GM23338 (cell line): ENCODE measurements at places on chromosomes 3 and 15. TPM values are rescaled to one million over a fixed set of nuclear protein-coding genes. Genes with fewer than 3 reads are reported as not detected.

DNA sequence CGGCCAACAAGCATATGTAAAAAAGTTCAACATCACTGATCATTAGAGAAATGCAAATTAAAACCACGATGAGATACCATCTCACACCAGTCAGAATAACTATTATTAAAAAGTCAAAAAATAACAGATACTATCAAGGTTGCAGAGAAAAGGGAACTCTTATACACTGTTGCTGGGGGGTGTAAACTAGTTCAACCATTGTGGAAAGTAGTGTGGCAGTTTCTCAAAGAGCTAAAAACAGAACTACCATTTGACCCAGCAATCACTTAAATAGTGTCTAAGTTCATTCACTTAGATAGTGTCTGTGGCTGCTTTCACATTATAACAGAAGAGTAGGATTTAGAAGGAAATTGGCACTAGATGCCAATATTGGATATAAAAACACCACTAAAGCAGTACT is 49.7 kb downstream of the CGGBP1 start:
- DNase-seq: no peak

DNA sequence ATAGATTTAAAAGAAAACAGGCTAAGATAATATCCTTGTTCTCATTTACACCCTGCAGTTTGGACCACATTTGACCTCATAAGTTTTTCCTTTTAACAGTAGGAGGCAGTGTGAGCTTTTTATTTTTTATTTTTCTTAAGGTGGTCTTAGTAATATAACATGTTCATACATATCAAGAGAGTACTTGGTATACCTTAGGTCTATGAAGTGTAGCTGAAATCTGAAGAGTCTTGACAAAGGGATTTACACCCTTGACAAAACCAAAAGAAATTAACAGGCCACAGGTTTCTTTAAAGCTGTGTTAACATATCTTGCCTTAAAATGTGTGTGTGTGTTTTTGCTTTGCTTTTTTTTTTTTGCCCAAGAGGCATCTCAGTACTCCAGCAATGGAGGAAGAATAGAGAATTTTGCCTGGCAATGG is 3.2 kb downstream of the RAP2B start:
- peak; percentile 13 for DNase-seq

DNA sequence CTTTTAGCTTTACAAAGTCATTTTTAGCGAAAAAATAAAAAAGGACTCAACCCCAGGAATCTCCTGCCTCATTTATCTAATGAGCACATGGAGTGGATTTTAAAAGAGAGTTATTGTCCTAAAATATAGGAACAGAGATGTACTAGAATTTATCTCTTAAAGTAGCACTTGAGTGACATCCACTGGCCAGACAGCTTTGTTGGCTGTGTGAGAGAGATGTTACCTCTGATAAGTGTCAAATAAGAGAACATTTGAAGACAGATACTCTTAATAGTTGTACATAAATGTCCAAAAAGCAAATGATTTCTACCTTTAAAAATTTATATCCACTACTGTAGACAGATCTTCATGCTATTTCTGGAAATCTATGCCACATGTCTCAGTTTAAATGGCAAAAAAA is 12.3 kb upstream of the MFSD1 start:
- DNase-seq: no peak

LRRC58 gene
- total RNA-seq: 23.8 and 25.6 TPM in 2 replicates

- no peak for DNase-seq
Observed at GRCh38 chr3:188904670-188905069, 267.1 kb upstream of the TPRG1 start.

ZNF385D gene
- 2.4 and 2.7 TPM in 2 replicates for total RNA-seq

VILL gene
- total RNA-seq: 4.2 and 9.8 TPM in 2 replicates

DNA sequence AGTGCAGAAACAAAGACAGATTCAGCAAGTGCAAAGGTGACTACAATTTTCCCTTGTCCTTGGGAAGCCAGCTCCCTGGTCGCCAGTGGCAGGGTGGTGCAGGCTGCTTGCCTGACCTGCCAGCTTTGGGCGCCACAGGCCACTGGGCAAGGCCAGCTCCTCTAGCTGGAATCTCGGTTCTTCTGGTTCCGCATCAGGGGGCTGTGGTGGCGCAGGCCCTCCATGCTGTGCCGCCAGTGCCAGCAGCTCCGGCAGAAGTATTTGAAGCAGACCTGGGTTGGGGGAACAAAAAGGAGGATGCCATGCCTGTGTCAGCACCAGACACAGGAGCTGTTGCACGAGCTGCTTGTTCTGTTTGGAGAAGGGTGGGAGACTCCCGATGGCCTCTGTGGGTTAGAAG is 4.2 kb upstream of the RPS17 start:
- no peak for DNase-seq

DNA sequence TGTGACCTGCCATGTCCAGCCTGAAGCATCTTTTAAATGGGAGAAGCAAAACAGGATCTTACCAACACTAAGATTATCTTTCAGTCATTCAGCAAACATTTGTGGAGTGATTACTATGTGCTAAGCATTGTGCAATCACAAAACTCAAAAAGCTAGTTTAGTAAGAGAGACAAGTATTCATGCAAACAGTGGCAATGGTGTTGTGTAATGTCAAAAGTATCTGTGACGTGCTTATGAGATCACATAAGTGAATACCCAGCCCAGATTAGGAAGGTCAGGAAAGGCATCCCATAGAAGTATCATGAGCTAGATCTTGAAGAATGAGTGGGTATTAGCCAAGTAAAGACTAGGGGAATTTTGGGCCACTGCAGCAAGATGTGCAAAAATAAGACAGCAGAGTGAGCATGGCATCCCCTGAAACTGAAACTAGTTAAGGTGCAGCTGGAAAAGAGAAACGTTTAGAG is 32.1 kb downstream of the SEC62 start:
- DNase-seq: no peak

C3orf85 gene
- total RNA-seq: not detected in 2 replicates

DNA sequence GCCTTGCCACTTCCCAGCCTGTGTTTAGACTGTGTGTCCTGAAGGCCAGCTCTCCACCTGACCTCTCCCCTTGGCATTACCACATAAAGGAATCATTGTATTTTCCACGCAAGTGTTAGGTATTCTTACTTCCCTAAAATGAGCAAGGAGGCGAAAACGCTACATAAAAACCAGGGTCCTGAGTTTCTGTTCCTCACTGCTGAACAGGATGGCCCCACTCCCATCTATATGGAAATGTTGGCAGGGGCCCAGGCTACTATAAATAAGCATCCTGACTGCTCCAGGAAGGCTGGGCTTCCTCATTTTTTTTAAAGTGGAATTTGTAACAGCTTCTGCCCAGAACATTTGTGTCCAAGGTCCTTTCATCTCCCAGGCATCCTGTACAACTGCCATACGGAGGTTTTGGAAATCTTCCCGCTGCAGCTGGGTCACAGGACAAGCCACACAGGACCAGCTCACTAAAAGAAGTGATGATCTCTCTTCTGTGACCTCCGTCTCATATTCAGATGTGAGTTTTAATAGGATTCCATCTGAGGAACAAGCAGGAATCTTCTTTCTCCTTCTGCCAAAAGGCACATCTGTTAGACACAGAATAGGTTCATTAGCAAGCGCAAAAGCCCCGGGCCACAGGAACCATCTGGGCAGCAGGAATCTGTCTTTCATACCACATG is 56.4 kb upstream of the LIMD1 start:
- DNase-seq: no peak

ECE2 gene
- 0.24 TPM in 1 of 2 replicates, not detected in the other for total RNA-seq

DNA sequence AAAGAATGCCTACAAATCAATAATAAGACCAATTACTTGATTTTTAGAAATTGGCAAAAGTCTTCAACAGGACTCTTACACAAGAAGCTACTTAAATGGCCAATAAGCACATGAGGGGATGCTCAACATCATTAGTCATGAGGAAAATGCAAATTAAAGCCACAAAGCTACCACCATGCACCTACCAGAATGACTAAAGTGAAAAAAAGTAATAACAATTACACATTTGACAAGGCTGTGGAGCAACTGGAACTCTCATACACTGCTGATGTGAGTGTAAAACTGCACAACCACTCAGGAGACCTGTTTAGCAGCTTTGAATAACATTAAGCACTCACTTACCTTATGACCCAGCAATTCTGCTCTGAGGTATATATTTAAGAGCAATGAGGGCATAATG is 68.4 kb downstream of the PPCDC start:
- DNase-seq: no peak

C15orf39 gene
- 48.5 and 54.1 TPM in 2 replicates for total RNA-seq

GRCh38 chr3:23075496-23075895 is 127.6 kb upstream of the UBE2E2 start:
- DNase-seq: no peak

- DNase-seq: no peak
Observed at GRCh38 chr3:39098473-39099000, 8.9 kb downstream of the GORASP1 start.

SNURF gene
- total RNA-seq: 54.0 and 63.6 TPM in 2 replicates

- no peak for DNase-seq
Observed at GRCh38 chr15:49506341-49506740, 83.3 kb downstream of the FGF7 start.

DNA sequence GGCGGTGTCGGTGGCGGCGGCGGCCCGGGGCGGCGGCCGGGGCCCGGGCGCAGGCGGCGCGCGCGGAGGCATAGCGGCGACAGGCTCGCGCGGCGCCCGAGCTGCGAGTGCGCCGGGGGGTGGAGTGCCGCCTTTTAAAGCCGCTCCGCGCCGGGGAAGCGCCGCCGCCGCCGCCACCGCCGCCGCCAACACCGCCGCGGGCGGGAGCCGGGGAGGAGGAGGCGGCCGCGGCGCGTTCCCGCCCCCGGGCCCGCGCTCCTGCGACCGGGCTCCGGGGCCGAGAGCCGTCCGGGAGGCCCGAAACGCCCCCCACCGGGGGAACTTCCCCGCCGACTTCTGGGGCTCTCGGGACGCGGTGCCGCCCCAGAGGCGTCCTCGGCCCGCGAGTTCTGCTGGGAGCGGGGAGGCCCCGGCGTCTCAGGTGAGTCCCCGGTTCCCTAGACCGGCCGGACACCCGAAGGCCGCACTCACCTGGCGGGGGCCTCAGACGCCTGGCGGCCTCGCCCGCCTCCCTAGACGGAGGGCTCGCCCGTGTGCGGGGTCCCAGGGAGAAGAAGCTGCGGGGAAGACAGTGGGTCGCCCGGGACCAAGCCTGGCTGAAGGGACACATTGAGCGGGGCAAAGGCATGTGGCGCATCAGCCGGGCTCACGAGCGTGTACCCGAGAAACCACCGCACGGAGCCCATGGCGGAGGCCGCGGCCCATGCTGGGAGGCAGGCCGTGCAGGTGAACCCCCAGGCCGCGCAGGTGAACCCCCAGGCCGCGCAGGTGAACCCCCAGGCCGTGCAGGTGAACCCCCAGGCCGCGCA is at the start of gene PCSK6:
TSS of gene PCSK6 (minus strand) at position 109 of the 809 bp plus-strand sequence. CDS start at position 72, 37 bp downstream.
- peak; percentile 65 for DNase-seq

GRCh38 chr3:123750209-123750608 is 133.9 kb downstream of the MYLK start:
- no peak for DNase-seq

GRCh38 chr3:105367063-105367405 is 325 bp downstream of the ALCAM start:
- DNase-seq: peak; percentile 23

DNA sequence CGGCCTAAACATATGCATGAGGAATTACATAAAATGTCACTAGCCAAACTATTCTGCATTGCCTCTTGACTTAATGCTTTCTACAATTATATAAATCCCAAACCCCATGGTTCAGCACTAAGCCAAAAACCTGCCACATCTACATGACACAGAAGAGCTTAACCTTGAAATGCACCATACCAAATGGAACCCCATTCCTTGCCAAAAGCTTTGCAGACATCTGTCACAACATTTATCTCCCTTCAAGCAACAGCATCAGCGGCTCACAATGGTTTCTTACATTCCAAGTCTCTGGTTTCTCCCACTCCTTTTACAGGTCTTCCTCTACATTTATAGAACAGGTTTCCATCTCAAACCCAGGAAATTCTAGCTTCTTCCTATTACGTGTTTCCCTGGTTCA is 58.4 kb upstream of the GYG1 start:
- no peak for DNase-seq

- no peak for DNase-seq
Observed at GRCh38 chr15:74263466-74263865, 27.3 kb downstream of the CCDC33 start.

DNA sequence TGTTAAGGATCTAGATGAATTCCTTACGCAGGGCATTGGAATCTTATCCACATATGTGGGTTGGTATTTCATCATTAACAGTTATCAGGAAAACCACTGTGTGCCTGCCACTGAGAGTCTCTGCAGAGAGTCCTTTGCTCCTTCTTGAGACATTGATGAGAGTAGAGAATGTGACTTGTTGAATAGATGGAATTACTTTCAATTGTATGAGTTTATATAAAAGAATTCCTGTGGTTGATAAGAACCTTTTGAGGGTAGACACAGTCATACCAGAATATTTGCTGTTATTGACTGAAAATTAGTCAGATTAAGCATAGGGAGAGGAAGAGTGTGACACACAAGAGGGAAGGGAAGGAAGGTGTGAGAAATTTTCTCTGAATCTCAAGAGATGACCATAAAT is 30.8 kb downstream of the ARHGEF26 start:
- no peak for DNase-seq

GOLGA8J gene
- not detected in 2 replicates for total RNA-seq

SLC2A2 gene
- not detected in 2 replicates for total RNA-seq

HIGD1A gene
- total RNA-seq: 102 and 118 TPM in 2 replicates

DNA sequence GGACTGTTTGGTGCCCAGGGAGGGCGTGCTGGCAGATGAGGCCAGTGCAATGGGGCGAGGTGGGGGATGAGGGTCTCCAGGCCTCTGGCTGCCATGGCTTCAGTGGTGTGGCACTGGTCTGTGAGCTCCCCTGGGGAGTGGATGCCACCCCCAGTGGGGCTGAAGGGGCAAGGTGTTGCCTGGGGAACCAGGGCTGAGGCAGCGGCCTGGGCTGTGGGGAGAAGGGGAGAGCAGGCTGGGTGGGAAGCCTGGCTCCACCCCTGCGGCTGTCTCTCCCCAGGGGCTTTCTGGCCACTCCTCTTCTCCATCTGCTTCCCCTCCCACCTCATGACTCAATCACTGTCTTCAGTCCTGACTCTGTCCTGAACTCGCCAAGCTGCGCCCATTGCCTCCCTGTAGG is 88.4 kb upstream of the TLE3 start:
- DNase-seq: no peak

GRCh38 chr3:5339967-5340535 is 152.5 kb downstream of the EDEM1 start:
- DNase-seq: no peak

SUCNR1 gene
- total RNA-seq: not detected in 2 replicates

CEMIP gene
- 2.1 and 4.1 TPM in 2 replicates for total RNA-seq

DNA sequence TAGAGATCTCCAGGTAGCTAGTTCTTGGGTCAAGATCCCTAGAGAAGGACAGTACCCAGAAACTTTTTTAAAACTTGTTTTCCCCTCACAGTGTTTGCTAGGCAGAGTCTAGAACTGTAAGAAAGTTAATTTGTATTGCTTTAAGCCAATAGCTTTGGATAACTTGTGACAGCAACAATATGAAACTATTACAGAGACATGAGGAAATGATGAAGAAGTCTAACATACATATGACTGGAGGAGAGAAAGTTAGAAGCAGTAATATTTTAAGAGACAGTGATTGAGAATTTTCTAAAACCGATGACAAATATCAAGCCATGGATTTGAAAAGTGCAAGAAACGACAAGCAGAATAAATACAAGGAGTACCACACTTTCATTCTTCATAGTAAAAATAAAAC is 10.0 kb downstream of the HMG20A start:
- DNase-seq: no peak
